ENCODE measurements at places on chromosomes 5 and 9.

DNA sequence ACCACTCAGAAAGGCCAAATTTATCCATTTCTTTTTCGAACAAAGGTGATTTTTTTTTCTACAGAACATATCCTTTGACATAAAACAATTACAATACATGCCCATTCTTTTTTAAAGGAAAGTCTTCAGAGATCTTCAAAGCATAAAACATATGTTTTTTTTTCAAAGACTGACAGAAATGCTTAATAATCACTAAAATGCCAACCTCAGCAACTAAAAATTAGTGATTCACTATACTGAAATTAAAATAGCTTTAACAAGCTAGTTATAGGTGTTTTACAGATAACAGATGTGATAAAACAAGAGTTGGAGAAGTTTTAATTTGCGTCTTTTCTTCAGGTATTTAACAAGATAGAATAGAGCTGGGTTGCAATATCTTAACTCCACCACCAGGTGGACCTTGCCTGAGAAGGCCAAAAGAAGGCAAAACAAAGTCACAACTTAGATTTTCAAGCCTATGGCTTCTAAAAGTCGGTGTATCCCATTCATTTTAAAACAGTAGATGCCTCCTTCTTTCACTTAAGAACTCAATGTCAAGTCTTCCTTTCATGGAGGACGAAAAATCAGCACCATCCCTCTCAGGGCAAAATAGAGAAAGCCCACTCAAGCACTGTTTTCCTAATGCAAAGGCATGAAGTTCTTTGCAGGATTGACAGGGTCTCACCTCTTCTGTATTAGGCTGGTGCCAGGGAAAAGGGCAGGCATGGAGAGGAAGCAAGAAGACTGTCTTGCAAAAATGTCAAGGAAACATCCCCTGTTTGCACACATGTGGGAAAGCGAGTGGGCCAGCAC lies 31.1 kb upstream of the CPLX2 start:
- no peaks in the 10 kb centered on the region for H3K27me3 ChIP-seq
- no peak for DNase-seq
- no peak overlapping the region for H3K27ac ChIP-seq
- peaks cover 20% of the 10 kb centered on the region for H3K4me1 ChIP-seq

GRCh38 chr5:99030906-99031440 lies 102.2 kb upstream of the CHD1 start:
- H3K4me1 ChIP-seq = no peaks in the 10 kb centered on the region
- no peaks in the 10 kb centered on the region for H3K27me3 ChIP-seq
- no peak overlapping the region for H3K4me3 ChIP-seq

- peaks cover 18% of the 10 kb centered on the region for H3K27me3 ChIP-seq
- H3K27ac ChIP-seq = no peak overlapping the region
- H3K4me3 ChIP-seq = no peak overlapping the region
Measured at GRCh38 chr9:116907989-116908388, 220.9 kb downstream of the TRIM32 start.

- no peak for DNase-seq
- no peak overlapping the region for H3K27ac ChIP-seq
- no peaks in the 10 kb centered on the region for H3K4me1 ChIP-seq
- H3K27me3 ChIP-seq = no peaks in the 10 kb centered on the region
- no peaks in the 10 kb centered on the region for H3K36me3 ChIP-seq
Measured at GRCh38 chr5:107790671-107791070, 119.9 kb upstream of the EFNA5 start.

- no peak overlapping the region for H3K4me3 ChIP-seq
- no peak for DNase-seq
- no peaks in the 10 kb centered on the region for H3K27me3 ChIP-seq
- H3K27ac ChIP-seq = no peak overlapping the region
- H3K36me3 ChIP-seq = peaks cover 6% of the 10 kb centered on the region
- H3K4me1 ChIP-seq = no peaks in the 10 kb centered on the region
Measured at GRCh38 chr5:131389096-131389868, 125.4 kb downstream of the CDC42SE2 start.

DNA sequence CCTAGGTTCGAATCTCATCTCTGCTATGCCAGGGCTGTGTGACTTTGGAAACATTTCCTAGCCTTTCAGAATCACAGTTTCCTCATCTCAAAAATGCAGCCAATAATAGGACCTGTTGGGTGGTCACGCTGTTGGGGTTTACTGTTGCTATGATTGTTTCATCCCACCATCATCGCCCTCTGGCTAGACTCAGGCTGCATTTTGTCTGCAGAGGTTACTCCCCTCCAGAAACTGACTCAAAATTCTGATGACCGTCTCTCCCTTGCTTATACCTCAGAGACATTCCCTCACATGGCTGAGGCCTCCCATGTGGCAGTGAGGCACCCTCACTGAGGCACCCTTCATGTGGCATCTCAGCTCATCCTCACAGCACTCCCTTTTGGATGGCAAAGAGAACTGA lies 61.6 kb downstream of the COL27A1 start:
- no peak for DNase-seq
- H3K27me3 ChIP-seq = no peaks in the 10 kb centered on the region
- no peak overlapping the region for H3K27ac ChIP-seq
- peaks cover 4% of the 10 kb centered on the region for H3K36me3 ChIP-seq

- H3K27ac ChIP-seq = no peak overlapping the region
- H3K4me1 ChIP-seq = peaks cover 8% of the 10 kb centered on the region
- H3K27me3 ChIP-seq = peaks cover 11% of the 10 kb centered on the region
- H3K36me3 ChIP-seq = no peaks in the 10 kb centered on the region
- no peak overlapping the region for H3K4me3 ChIP-seq
Measured at GRCh38 chr5:76813982-76814562, 4.8 kb upstream of the F2RL1 start.

DNA sequence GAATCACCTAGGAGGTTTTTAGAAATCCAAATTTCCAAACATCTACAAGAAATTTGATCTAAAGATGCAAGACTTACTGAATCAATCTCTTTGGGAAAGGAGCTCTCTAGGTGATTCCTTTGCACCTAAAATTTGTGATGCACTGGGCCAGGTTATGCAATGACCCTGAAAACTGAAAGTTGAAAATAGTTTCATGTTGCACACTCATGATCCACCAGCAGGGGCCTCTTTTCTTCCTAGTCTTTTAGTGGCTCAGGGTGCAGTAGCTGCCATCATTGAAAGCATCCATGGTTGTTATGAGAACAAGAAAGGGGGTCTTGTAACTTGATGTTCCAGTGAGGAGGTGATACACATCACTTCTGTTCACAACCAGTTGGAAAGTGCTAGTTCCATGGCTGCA lies 486.8 kb downstream of the PSAT1 start:
- no peak for DNase-seq
- no peaks in the 10 kb centered on the region for H3K4me1 ChIP-seq
- H3K4me3 ChIP-seq = no peak overlapping the region

- H3K4me3 ChIP-seq = no peak overlapping the region
- no peak for DNase-seq
- H3K36me3 ChIP-seq = no peaks in the 10 kb centered on the region
- no peaks in the 10 kb centered on the region for H3K27me3 ChIP-seq
- H3K4me1 ChIP-seq = no peaks in the 10 kb centered on the region
Measured at GRCh38 chr9:3576328-3576727, 50.5 kb upstream of the RFX3 start.

- H3K27ac ChIP-seq = no peak overlapping the region
- DNase-seq = no peak
- H3K4me1 ChIP-seq = no peaks in the 10 kb centered on the region
Measured at GRCh38 chr5:64340293-64340692, 165.5 kb upstream of the RGS7BP start.

- H3K27ac ChIP-seq = no peak overlapping the region
- no peaks in the 10 kb centered on the region for H3K27me3 ChIP-seq
- DNase-seq = no peak
- no peaks in the 10 kb centered on the region for H3K36me3 ChIP-seq
- H3K4me3 ChIP-seq = no peak overlapping the region
Measured at GRCh38 chr5:10542055-10542550, 21.8 kb upstream of the ANKRD33B start.

DNA sequence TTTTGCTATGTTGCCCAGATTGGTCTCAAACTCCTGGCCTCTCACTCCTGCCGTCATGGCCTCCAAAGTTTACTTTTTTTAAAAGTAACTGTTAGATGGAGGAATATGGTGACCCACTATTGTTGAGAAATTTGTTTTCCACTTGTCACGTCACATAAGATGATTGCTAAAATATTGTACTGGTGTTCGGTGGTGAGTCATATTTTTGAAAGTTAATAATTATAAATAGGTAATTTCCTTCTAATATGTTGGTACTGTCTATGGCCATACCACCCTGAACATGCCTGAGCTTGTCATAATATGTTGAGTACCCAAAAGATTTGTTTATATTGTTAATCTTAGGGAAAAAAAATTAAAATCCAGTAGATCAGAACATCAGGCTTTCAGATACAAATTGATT lies 22.6 kb downstream of the RMI1 start:
- no peak overlapping the region for H3K27ac ChIP-seq
- no peaks in the 10 kb centered on the region for H3K27me3 ChIP-seq
- H3K4me1 ChIP-seq = no peaks in the 10 kb centered on the region

GRCh38 chr5:120790339-120790738 lies 326.2 kb downstream of the PRR16 start:
- DNase-seq = peak; percentile 4
- H3K27ac ChIP-seq = no peak overlapping the region
- no peak overlapping the region for H3K4me3 ChIP-seq
- no peaks in the 10 kb centered on the region for H3K36me3 ChIP-seq
- H3K4me1 ChIP-seq = no peaks in the 10 kb centered on the region

DNA sequence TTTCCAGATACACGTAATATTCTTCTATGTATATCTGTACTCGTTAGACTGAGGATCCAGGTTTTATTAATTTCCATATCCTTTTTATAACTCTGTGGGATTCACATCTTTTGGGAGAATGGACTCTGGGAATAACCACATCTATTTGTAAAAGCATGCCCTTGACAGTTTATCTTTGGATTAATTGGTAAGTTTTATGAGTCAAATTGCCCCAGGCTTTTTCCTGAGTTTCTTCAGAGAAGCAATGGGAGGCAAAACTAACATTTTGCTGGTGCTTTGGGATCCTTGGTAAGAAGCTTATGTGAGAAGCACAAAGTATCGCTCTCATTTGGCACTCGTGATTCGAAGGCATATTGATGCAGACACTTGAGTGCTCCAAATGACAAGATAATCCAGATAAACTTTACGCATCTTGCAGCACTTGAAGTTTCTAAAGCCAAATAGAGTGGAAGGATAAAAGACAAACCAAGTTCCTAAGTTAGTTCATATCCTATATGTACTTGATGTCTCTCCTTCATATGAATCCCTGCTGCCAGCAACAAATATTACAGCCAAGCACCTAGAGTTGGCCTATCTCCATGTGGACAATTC lies 324.7 kb downstream of the TLE4 start:
- H3K27me3 ChIP-seq = peaks cover 2% of the 10 kb centered on the region
- no peaks in the 10 kb centered on the region for H3K36me3 ChIP-seq
- no peak overlapping the region for H3K4me3 ChIP-seq

GRCh38 chr9:33140401-33141360 lies 26.5 kb downstream of the B4GALT1 start:
- DNase-seq = no peak
- H3K36me3 ChIP-seq = no peaks in the 10 kb centered on the region
- no peak overlapping the region for H3K4me3 ChIP-seq

DNA sequence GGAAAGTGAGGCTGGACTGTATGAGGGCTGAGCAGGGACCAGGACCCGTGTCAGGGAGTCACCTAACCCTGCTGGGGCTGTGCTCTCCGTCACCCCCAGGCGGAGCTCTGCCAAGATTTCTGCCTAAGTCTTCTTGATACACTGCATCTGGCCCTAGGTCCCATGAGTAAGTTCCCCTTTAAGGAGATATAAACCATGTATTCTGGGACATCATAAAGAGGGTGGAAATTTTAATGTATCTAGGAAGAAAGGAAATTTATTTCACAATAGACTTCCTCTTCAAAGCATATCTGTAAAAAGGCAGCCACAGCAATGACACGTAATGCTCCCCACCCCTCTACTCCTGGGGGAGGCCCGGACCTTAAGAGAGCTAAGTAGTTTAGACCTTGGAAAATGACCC lies 183.4 kb downstream of the FBXL7 start:
- H3K4me1 ChIP-seq = no peaks in the 10 kb centered on the region
- no peaks in the 10 kb centered on the region for H3K36me3 ChIP-seq
- no peak overlapping the region for H3K4me3 ChIP-seq

- peaks cover 66% of the 10 kb centered on the region for H3K36me3 ChIP-seq
- DNase-seq = no peak
- H3K27ac ChIP-seq = peak overlapping the region; percentile 98
Measured at GRCh38 chr9:136848393-136849037, 694 bp upstream of the PHPT1 start.

GRCh38 chr9:85905957-85906356 lies 35.0 kb upstream of the NAA35 start:
- no peaks in the 10 kb centered on the region for H3K27me3 ChIP-seq
- no peaks in the 10 kb centered on the region for H3K36me3 ChIP-seq
- DNase-seq = no peak

DNA sequence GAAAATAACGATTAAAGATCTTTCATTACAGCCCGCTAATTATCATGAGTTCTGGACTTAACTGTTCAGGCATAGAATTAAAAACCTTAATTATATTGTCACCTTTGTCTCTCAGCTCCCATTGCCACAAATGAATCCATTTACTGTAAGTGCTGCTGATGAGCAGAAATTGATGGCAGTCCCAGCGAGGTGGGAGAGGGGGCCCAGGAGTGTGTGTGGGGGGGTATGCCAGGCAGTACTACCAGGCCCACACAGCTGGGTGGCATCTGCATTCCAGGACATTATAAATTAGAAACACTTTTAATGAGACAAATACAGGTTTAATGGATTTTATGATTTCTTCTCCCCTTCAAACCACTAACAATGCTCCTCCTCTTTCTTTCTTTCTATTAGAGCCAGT lies 196.0 kb downstream of the MELK start:
- H3K4me1 ChIP-seq = peaks cover 39% of the 10 kb centered on the region
- no peak for DNase-seq
- H3K4me3 ChIP-seq = no peak overlapping the region
- H3K27ac ChIP-seq = no peak overlapping the region
- no peaks in the 10 kb centered on the region for H3K36me3 ChIP-seq

DNA sequence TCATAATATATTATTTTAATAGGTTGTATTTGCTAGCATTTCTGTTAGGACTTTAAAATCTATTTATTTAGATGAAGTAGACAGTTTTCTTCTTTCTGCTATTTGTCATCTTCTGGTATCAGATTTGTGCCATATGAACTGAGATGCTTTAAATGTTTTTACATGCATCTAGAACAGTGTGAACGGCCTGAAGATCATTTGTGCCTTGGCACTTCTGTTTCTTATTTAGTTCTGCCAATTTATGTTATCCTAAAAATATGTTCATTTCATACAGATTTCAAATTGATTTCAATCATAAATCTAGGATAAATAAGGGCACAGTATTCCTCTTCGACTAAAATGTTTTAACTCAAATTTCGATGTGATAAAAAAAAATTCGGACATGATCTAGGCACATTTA lies 16.1 kb downstream of the ZBTB34 start:
- H3K27me3 ChIP-seq = no peaks in the 10 kb centered on the region
- H3K27ac ChIP-seq = no peak overlapping the region
- H3K36me3 ChIP-seq = peaks cover 8% of the 10 kb centered on the region
- H3K4me1 ChIP-seq = peaks cover 11% of the 10 kb centered on the region
- no peak for DNase-seq

All from spinal cord (tissue), 10 donors.